ENCODE measurements at places on chromosomes 2 and 18.

- H3K27ac ChIP-seq = no peak overlapping the region
- H3K27me3 ChIP-seq = no peaks in the 10 kb centered on the region
- no peaks in the 10 kb centered on the region for H3K4me1 ChIP-seq
- DNase-seq = no peak
Measured at GRCh38 chr18:28974504-28974903, 797.6 kb upstream of the CDH2 start.

DNA sequence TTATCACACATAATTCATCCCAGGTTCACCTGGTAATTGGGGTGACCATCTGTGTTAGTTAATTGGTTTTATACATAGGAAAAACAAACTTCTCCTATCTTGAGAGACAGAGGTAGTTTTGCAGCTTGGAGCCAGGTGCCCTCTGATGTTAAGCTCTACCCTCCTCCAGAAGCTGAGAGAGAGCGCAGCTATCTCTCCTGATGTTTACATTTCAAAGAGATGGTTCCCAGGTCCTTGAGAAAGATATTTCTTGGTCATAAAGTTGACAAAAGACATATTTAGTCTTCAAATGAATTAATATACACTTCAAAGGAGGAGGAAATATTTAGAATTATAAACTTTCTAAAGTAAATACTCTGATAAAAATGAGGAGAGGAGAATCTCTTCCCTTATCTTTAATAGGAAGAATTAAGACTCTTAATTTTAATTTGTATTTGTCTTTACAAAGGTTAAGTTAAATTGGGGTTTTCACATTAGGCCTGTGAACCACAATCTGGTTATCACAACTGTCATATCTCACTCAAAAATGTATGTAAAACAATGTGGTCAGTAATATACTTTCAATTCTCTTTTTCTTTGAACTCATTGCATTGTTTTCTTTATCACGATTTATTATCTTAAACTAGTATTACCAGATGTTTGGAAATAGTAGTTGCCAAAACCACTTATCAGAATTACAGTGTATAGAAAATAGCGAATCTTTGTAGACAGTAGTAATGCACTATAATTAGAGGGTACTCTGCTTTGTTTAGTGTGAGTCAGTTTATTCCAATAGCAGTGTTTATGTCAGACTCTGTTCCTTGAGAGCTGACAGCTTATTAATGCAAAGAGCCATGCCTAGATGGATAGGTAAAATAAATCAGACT lies 26.8 kb downstream of the SERPINB4 start:
- no peak for DNase-seq
- H3K36me3 ChIP-seq = no peaks in the 10 kb centered on the region
- no peaks in the 10 kb centered on the region for H3K4me1 ChIP-seq
- H3K27me3 ChIP-seq = no peaks in the 10 kb centered on the region
- no peak overlapping the region for H3K4me3 ChIP-seq
- no peak overlapping the region for H3K27ac ChIP-seq

- H3K27ac ChIP-seq = no peak overlapping the region
- no peaks in the 10 kb centered on the region for H3K36me3 ChIP-seq
- H3K4me1 ChIP-seq = no peaks in the 10 kb centered on the region
- DNase-seq = no peak
- H3K4me3 ChIP-seq = no peak overlapping the region
Measured at GRCh38 chr2:53242090-53242489, 525.5 kb upstream of the CHAC2 start.

- DNase-seq = no peak
- no peaks in the 10 kb centered on the region for H3K27me3 ChIP-seq
- no peaks in the 10 kb centered on the region for H3K4me1 ChIP-seq
- H3K36me3 ChIP-seq = no peaks in the 10 kb centered on the region
- H3K27ac ChIP-seq = no peak overlapping the region
Measured at GRCh38 chr2:177742851-177743250, 329.7 kb downstream of the PDE11A start.

GRCh38 chr2:219457784-219458369 lies 23.2 kb downstream of the SPEG start:
- no peaks in the 10 kb centered on the region for H3K4me1 ChIP-seq
- peaks cover 41% of the 10 kb centered on the region for H3K27me3 ChIP-seq
- H3K36me3 ChIP-seq = no peaks in the 10 kb centered on the region

GRCh38 chr2:52874466-52875106 lies 893.0 kb upstream of the CHAC2 start:
- no peaks in the 10 kb centered on the region for H3K4me1 ChIP-seq
- H3K36me3 ChIP-seq = no peaks in the 10 kb centered on the region
- no peak overlapping the region for H3K4me3 ChIP-seq
- H3K27me3 ChIP-seq = no peaks in the 10 kb centered on the region
- no peak overlapping the region for H3K27ac ChIP-seq
